ENCODE measurements at places on chromosomes 4 and X. TPM values are rescaled to one million over a fixed set of nuclear protein-coding genes. Genes with fewer than 3 reads are reported as not detected.

The TLR1 gene
- total RNA-seq = 13.0 TPM

The IRS4 gene
- not detected for total RNA-seq

The IL13RA2 gene
- total RNA-seq = not detected

The SMR3A gene
- total RNA-seq = not detected

The TMPRSS11D gene
- not detected for total RNA-seq

The CACNA1F gene
- 2.8 TPM for total RNA-seq

The DMD gene
- 19.2 TPM for total RNA-seq

The MXRA5 gene
- total RNA-seq = 2.9 TPM

The SPANXN4 gene
- not detected for total RNA-seq

The HDX gene
- 3.2 TPM for total RNA-seq

The IQCM gene
- total RNA-seq = not detected

The STATH gene
- total RNA-seq = not detected

The ADH1C gene
- 129 TPM for total RNA-seq

The P2RY8 gene
- 1.7 TPM for total RNA-seq

The TRPC5OS gene
- total RNA-seq = not detected

The UGT2B11 gene
- total RNA-seq = not detected

The ZAR1 gene
- total RNA-seq = not detected

The RBM46 gene
- total RNA-seq = not detected

The RS1 gene
- not detected for total RNA-seq
